Activated T-cell treated with anti-CD3 and anti-CD28 coated beads for 4 hours (primary cell): ENCODE measurements at places on chromosomes 2 and 18.

DNA sequence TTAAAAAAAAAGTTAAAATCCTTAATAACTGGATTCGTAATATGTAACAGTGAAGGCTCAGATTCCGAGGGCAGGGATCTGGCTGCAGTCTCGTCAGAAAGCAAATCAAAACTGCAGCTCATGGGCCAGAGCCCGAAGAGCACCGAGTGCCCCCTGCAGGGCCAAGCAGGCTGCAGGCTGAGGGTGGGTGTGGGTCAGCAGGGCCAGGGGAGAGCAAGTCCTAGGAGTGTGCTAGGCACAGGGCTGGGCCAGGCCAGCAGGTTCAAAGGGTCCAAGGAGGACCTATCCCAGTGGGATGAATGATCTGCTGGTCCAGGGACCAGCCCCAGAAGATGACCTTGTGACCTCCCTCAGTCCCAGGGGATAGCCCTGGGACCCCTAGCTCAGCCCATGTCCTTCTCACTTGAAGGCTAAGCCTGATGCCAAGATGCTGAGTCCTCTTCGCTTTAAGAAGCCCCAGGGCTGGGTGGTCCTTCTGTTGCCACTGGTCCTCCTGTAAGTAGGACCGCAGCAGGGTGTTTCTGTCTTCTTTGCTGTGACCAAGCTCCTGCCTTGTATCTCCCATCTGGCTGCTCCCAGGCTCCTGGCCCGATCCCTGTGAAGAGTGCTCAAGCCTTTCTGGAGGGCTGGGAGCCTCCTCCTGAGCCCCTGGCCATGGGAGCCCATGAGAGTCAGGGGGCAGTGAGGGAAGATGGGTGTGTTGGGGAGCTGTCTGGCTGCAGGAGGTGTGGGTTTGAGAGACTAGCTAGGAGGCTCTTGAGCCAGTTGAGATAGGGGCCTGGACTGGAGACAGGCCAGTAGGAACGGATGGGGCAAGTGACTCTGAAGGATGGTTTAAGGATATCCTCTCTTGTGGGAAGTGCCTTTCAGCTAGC, 150.7 kb downstream of the DYSF start:
- DNase-seq = no peak

DNA sequence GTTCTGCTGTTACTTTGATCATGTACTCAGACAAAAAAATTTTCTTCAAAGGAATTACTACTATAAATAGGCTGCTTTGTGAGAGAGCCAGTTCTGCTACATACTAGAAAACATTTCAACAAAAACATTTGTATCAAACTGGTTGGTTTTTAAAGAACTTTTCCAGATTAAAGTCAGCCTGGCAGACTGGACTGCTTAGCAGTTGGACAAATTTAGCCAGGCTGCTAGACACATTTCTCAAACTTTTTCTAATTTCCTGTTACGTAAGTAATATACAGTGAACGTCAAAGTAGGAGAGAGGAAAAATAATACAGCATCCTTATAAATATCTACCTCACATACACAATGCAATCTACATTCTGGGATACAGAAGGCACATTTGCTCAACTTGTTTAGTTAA, 109.5 kb downstream of the SP3 start:
- DNase-seq = no peak

GRCh38 chr2:20496076-20496872, 49.4 kb downstream of the RHOB start:
- no peak for DNase-seq

GRCh38 chr2:143936848-143937722, 582.8 kb downstream of the ZEB2 start:
- DNase-seq = peak; percentile 16

DNA sequence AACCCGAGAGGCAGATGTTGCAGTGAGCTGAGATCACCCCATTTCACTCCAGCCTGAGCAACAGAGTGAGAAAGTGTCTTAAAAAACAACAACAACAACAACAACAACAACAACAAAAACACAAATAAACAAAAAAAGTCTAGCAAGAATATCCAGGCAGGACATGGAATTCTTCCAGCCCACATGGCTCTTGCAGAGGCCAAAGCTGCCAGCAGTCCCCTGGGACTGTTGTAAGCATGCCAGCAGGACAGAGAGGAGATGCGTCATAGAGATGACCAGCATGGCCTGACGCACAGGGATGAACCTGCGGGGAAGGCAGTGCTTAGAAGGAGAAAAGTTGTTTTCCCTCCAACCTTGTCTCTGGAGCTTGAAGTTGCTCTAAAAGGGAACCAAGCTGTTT, 182.3 kb upstream of the PGAP1 start:
- DNase-seq = no peak

- no peak for DNase-seq
These were observed 53.7 kb upstream of the ST3GAL5 start for GRCh38 chr2:85942346-85942957.

DNA sequence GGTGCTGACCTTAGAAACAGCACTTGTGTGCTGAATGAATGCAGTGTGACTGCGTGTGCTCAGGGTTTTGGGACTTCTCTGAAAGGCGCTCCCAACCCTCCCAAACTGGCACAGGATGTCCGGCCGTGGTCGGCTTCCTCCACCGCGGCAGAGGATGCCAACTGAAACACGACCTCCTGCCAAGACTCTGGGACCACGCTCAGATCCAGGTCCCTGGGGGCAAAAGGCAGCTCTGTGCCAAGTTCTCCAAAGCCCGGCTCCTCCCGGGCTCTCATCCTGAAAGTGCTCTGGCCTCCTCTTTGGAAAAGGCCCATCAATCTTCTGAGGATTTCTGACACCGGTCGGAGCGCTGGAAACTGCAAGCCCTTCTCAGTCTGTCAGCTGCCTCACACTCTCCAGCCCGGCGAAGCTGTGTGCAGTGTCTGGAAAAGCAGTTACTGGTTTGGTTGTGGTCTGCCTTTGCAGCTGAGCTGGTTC, 32.3 kb upstream of the ZBTB7C start:
- no peak for DNase-seq

- no peak for DNase-seq
These were observed 231.7 kb downstream of the ARL6IP6 start for GRCh38 chr2:152950126-152950525.

DNA sequence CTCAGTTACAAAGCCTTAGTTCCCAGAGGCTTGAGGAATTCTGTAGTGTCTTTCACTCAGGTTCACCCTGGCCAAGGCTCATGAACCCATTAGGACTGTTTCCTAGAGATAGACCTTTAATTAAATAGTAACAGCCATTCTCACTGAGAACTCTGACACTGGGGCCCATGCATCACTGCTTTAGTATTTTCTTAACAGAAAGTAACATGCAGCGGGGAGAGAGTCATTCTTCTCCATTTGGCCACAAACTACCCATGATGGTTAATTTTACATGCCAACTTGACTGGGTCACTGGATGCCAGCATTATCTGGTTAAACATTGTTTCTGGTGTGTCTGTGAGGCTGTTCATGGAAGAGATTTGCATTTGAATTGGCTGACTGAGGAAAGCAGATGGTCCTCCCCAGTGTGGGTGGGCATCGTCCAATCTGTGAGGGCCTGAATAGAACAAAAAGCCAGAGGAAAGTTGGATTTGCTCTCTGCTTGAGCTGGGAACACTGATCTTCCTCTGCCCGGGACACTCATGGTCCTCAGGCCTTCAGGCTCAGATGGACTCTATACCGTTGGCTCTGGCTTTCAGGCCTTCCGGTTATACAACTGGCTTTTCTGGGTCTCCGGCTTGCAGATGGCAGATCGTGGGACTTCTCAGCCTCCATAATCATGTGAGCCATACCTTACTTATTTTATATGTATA, 5.6 kb upstream of the CPLX4 start:
- DNase-seq = no peak

DNA sequence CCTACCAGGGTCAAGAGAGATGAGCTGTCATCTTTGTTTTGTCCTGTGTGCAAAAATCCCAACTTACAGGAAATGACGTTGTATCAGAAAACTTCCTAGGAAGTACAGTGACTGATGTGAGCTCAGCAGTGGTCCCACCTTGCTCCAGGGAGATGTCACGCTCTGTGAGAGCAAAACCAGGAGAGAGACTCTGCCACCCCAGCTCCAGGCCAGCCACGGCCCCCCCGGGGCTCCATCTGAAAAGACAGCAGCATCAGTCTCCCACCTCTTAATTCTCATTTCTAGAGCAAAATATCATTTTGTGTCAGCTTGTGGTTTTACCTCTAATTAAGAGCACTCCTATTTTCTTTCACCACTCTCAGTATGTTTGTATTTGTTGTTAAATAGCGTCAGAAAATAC, 57.5 kb downstream of the MYL12B start:
- DNase-seq = no peak

DNA sequence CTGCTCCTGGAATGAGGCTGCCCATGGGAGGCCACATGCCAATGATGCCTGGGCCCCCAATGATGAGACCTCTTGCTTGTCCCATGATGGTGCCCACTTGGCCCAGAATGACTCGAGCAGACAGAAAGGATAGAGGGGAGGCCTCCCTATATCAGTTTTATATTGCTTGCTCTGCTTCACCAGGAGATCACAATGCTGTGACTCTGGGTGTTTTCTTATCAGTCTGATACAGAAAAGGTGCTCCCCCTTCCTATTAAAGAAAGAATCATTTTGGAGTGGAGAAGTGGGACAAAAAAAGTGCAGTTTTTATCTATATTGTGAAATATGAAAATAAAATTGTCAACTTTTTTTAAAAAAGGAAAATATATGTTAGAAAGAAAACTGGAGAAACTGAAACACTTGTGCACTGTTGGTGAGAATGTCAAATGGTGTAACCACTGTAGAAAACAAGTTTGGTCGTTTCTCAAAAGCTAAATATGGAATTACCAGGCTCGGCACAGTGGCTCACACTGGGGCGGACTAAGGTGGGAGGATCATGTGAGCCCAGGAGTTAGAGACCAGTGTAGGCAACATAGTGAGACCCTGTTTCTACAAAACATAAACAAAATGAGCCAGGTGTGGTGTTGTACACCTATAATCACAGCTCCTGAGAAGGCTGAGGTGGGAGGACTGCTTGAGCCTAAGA, 21.8 kb downstream of the LPIN2 start:
- DNase-seq = no peak

- no peak for DNase-seq
These were observed 116.0 kb upstream of the RAB27B start for GRCh38 chr18:54712306-54712705.

DNA sequence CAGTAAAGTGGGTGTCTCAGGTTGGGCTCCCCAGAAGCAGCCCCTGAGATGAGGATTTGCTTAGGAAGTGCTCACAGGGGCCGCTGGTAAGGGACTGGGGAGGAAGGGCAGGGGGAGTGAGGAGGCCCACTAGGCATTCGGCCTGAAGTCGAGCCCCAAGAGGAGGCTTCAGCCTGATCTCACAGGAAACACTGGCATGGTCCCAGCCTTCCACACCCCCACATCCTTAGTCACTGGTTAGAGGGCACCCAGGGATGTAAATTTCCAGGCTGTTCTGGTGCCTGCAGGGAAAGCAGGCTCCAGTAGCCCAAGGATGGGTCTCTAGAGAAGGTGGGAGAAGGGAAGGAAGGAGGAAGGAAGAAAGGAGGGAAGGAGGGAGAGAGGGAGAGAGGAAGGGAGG, 22.4 kb upstream of the KCNK3 start:
- no peak for DNase-seq

DNA sequence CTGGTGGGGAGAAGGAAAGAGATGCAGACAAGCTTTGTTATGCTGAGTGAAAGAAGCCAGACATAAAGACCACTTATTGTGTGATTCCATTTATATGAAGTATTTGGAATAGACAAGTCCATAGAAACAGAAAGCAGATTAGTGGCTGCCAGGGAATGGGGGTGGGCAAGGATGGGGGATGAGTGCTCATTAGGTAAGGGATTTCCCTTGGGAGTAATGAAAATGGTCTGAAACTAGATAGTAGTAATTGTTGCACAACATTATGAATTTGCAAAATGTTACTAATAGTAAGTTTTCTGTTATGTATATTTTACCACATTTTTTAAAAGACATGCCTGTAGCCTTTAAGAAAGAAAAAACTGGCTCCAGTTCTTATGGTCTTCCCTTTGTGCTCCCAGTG, 154.9 kb downstream of the LNPK start:
- DNase-seq = no peak
